Dermis microvascular lymphatic vessel endothelial cell (primary cell): ENCODE measurements at places on chromosomes 3 and 15.

GRCh38 chr3:109175411-109175810 is 38.9 kb downstream of the C3orf85 start:
- DNase-seq = no peak

DNA sequence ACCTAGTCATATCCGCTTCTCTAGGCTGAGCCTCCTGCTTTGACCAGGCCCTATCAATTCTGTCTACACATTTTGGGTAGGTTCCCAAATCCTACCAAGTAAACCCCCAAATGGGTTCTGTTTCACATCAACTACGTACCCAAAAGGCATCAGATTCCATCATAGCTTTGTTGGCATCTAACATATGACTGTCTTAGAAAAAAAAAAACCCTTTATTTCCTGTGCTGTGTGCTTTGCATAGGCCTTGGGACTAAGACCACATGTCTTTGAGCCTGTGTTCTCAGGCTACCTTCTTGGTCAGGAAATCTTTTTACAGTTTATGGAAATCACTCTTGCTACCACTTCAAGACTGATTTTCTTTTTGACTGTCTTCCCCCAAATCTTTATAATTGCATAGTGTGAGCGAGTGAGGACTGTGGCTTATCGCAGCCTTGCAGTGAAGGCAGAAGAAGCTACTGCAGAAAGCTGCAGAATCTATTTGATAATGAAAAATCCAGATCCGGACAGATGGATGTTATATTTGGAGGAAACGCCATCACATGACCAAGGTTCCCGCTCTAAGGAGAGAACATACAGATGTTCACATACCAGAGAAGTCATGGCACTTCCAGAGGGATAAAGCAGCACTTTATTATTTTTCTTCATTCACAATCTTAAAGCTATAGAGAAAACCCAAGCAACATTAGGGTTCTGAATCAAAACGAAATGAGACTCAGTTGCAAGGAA is 111.2 kb downstream of the EOMES start:
- no peak for DNase-seq

DNA sequence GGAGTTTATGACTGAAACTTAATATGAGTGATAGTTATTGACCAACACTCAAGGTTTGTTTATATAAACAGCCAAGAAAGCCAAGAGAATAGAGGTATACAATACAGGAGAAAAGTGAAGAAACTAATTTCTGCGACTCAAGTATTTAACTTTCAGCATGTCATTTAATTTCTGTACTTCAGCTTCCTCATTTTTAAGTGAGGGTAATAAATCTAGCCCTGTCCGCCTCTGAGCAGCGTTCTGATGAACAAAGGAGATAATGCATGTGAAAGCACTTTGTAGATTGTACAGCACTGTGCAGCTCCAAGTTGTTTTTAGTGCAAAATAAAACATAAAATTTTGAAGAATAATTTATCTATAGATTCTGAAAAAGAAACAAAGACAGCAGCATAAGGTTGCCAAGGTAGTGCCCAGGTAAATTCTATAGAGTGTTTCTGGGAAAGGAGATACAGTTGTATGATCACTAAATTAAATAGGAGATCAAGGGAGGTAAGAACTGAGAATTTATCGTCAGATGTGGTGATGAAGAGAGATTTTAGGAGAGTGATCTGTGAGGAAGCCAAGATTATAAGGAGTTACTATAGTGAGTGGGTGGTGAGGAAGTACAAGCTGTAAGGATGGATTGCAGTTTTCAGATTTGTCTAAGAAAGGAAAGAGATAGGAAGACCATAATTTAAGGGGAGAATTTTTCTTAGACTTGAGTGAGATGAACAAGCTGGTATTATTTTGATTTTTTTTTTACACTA is 71.3 kb downstream of the RASA2 start:
- DNase-seq = no peak

GRCh38 chr3:151538456-151539393 is 77.9 kb upstream of the IGSF10 start:
- DNase-seq = no peak

GRCh38 chr3:123096731-123097130 is 29.9 kb downstream of the PDIA5 start:
- no peak for DNase-seq
